Midbrain (tissue), 1 donor: ENCODE measurements at places on chromosomes 3 and 15.

DNA sequence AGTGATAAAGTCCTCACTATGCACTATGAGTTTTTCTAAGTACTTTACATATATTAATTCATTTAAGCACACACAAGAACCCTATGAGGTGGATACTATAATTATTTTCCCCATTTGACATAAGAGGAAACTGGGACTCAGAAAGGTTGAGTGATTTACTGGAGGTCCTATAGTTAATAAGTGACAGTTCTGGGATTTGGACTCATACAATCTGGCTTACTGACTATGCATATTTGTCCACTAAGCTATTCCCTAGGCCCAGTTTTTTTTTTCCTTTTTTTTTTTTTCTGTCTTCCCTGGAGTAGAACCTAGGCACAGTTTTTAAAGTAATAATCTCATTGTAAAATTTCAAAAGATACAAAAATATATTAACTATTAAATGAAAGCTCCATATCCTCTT lies 6.3 kb upstream of the RTP2 start:
- no peak for DNase-seq

GRCh38 chr3:122469659-122470058 lies 45.1 kb downstream of the KPNA1 start:
- DNase-seq, result no peak

GRCh38 chr15:74821091-74821789 lies 5.2 kb upstream of the CPLX3 start:
- no peak for DNase-seq

DNA sequence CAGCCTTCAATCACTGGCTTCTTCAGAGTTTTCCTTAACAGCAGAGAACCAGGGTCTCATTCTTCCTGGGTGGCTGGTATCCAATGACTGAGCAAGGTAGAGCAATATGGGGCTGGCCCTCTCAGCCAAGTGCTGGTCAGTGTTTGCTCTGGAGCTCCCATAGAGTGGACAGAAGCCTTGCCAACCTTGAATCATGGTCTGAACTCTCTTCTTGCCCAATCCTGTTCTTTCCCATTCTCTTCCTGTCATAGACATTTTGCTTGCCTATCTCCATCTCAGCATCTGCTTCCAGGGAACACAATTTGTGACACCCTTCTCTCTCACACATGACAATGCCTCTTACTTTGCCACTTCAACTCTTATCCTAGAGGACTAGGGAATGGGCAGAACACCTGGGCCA lies 245.6 kb upstream of the PEX5L start:
- no peak for DNase-seq

GRCh38 chr3:12882336-12883310 lies 41.3 kb upstream of the RPL32 start:
- no peak for DNase-seq

- no peak for DNase-seq
Measured at GRCh38 chr15:92111291-92111690, 257.8 kb downstream of the SLCO3A1 start.

- DNase-seq, result no peak
Measured at GRCh38 chr3:143442814-143443447, 323.4 kb downstream of the CHST2 start.

DNA sequence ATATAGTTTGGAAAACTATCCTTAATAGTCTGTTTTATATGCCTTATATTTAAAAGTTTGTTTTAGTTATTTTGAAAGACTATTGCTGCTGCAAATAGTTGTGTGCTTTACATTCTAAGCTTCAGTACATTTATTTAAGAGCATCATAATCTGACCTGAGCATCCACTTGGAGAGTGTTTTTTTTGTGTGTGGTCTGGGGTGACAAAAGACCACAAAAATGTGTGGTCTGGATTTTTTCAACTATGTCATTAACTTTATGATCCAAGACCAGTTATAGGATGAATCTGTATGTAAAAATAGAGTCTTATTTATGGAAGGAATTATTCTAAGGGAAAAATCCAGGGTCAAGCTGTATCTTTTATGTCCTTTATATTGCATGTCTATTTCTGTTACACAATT lies 77.4 kb downstream of the SLTM start:
- no peak for DNase-seq
